ENCODE measurements at places on chromosomes 6 and 20. TPM values are rescaled to one million over a fixed set of nuclear protein-coding genes. Genes with fewer than 3 reads are reported as not detected.

EFCAB8 gene
- not detected for total RNA-seq

PROKR2 gene
- not detected for total RNA-seq

GRCh38 chr6:122825163-122825562 is 36.1 kb downstream of the SMPDL3A start:
- no peak for DNase-seq

DNA sequence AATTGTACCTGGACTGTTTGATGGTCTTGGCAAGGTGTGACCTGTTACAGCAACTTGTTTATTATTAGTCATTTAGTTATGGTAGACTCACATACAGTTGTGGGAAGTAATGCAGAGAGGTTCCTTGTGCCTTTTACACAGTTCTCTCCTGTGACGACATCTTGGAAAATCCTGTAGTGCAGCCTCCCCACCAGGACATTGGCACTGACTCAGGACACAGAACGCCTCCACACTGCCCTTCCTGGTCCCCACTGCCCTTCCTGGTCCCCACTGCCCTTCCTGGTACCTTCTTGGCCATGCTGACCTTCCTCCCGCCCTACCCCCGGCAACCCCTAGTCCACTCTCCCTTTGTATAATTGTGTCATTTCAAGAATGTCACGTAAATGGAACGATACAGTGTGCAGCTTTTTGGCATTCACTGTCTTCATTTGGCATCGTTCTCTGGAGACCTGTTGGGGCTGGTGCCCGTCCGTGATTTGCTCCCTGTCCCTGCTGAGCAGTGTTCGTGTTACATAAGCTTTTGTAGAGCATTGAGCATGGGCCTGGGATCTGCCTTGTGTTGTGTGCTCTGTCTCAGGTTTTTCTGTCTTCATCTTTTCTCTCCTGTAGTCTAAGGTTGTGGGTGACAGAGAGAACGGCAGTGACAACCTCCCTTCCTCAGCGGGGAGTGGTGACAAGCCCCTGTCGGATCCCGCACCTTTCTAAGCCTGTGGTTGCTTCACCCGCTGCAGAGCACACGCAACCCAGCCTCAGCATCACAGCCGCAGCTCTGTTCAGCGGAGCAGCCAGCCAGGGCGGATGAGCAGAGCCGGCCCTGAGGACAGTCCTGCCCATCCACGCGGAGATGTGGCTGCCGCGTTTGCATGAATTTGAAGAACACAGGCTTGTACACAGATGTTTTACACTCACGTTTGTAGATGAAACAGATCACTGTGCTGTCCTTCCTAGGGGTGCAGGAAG is 5.4 kb upstream of the DNAJC5 start:
- DNase-seq = no peak

DNA sequence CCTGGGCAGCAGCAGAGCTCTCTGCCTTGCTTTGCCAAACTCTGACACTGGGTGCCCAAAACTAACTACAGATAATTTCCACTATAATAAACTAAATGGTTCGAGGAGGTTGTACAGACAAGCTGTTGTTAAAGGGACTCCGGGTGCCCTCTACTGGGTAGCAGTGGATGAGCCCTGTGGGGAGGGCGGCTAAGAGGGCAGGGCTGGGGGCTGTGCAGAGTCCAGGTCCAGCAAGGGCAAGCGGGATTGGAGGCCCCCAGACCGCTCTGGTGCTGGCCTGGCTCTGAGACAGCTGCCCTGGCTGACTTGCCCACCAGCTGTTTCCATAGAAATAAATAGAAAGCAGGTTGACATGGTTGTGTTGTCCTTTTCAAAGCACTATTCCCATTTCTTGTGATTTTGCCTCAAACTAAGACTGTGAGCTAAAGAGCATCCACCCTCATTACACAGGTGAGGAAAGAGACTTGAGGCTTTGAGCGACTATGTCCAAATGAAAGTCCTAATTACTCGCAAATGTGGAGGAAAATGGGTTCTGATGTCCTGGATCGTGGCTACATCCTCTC is 167.6 kb upstream of the CST7 start:
- DNase-seq = no peak

GRCh38 chr6:107703606-107704005 is 120.5 kb downstream of the SCML4 start:
- no peak for DNase-seq

- no peak for DNase-seq
These were observed 23.7 kb upstream of the TSHZ2 start for GRCh38 chr20:52948491-52948890.

DNA sequence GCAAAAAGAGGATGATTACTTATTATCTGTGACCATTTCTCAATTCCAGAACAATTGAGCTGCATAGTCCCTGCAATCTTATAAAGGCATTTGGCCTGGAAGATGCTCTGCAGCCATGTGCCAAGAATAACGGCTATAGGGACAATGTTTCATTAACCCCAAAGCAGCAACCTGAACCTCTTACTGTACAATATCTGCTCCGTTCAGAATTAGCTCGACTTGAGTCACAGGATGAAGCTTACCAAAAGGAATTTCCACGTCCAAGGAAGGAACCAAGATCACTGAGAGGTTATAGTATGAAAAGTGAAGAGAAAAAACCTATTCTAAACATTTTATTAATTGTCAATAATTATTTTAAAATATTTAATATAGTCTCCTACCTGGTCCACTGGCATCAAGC is 167.3 kb upstream of the GMDS start:
- DNase-seq = no peak

- DNase-seq = no peak
These were observed 844 bp downstream of the TAGAP start for GRCh38 chr6:159043947-159044346.

- no peak for DNase-seq
These were observed 248.2 kb downstream of the TBX18 start for GRCh38 chr6:84516154-84516553.
